Activated CD4-positive, alpha-beta T cell treated with anti-CD3 and anti-CD28 coated beads for 1 hour (primary cell): ENCODE measurements at places on chromosomes 1 and 21.

DNA sequence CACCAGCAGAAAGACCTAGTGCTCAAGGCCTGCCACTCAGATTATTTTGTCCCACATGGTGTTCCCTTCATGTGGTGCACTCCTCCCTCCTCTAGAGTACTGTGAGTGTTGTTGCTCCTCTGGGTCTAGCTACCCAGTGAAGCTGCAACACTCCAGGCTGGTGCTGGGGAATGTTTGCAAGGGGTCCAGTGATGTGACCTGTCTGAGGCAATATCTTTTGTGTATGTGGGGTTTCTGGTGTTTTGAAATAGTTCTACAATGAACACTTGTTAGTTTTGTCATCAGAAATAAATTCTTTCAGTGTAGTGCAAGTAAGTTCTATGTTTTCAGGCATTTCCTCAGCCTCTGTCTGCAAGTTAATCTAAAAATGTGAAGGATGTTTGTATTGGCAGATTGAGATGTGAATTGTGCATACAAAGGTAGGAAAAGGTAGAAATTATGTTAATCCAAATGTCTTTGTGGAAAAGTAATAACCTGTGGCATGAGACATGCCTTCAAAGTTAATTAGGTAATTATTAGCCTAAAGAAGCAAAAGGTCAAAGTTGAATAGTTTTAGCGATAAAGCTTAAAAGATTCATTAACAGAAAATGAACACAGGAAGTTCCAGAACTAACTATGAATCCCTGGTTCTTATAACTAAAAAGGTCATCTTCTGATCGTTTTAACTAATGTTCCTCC, 616.8 kb downstream of the LTN1 start:
- DNase-seq, result no peak

- no peak for DNase-seq
Measured at GRCh38 chr1:156865258-156865657, 4.6 kb downstream of the NTRK1 start.

- DNase-seq, result no peak
Measured at GRCh38 chr1:47647327-47647845, 209.5 kb downstream of the FOXD2 start.

DNA sequence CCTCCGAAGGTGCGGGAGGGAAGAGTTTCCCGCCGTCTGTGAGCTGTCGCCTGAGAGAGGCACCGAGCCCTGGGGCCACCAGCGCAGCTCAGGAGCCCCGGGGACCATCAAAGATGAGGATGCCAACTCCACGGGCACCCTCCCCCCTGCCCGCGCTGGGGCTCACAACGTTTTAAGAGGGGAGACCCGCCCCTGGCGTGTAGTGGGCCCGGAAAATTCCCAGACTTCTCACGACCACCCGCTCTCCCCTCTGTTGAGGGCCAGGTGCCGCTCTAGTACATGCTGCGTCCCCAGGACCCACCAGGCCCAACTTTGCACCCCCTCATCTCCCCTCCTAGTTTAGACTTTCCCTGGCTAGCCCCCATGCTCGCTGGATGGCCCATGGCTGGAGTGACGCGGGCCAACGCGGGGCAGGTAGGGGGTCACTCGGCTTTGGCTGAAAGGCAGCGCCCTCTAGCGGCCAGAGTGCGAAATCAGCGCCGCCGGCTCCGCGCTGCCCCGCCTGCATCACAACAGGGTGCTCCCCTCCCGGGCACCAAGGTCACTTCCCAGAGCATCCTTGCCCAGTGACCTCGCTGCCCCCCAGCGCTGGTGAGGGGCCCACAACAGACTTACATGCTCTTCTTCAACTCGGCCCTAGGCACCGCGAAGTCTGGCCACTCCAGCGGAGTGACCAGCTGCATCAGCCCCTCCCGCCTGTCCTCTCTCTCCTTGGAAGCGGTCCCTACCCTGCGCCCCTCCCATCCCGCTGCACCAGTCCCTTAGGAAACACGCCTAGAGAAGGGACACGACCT, 1.8 kb downstream of the CD160 start:
- peak; percentile 52 for DNase-seq
